ENCODE measurements at places on chromosomes 5 and 9. TPM values are rescaled to one million over a fixed set of nuclear protein-coding genes. Genes with fewer than 3 reads are reported as not detected.

The WNT8A gene
- total RNA-seq: not detected

- no peak for DNase-seq
Measured at GRCh38 chr5:174418809-174419539, 305.4 kb upstream of the MSX2 start.

DNA sequence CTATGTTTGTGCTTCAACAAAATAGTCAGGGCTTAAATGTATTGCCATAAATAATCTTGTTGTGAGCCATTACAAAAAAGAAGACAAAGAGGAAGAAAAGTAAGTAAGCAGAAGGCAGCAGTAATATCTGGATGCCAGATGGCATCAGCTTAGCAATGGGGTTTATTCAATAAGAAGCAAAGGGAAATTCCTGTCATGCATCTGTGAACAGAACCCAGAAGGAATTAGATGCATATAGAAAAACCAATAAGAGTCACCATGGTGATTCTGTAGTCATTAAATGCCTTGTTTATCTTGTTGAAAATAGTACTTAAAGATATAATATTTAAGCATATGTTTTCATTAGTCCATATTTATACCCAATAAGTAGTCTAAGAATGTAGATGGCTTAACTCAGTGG is 216.0 kb downstream of the ADAMTSL1 start:
- DNase-seq: no peak

DNA sequence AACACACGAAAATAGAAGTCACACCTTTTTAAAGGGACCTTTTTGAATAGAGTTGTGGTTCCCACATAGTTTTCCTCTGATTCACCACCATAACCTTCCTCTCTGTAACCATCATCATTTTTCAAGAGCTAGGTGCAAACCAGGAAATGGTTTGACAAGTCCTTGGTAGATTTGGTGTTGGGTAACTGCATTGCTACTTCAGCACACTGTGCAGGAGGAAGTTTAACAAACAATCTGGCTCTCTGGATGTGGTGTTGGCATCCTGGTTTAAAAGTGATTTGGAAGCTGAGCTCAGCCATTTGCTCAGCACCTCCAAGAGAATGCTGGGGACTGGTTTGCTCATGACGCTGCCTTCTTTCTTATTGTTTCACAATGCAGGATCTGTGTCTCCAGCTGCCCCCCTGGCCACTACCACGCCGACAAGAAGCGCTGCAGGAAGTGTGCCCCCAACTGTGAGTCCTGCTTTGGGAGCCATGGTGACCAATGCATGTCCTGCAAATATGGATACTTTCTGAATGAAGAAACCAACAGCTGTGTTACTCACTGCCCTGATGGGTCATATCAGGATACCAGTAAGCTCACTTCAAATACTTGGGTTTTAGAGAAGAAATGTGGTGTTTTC is 213.1 kb downstream of the RFK start:
- DNase-seq: no peak

GRCh38 chr9:127722055-127722745 is 6.3 kb downstream of the TTC16 start:
- no peak for DNase-seq

GRCh38 chr9:111516061-111516465 is 8.9 kb upstream of the ZNF483 start:
- no peak for DNase-seq

- no peak for DNase-seq
Measured at GRCh38 chr5:142862594-142862993, 92.4 kb downstream of the ARHGAP26 start.

DNA sequence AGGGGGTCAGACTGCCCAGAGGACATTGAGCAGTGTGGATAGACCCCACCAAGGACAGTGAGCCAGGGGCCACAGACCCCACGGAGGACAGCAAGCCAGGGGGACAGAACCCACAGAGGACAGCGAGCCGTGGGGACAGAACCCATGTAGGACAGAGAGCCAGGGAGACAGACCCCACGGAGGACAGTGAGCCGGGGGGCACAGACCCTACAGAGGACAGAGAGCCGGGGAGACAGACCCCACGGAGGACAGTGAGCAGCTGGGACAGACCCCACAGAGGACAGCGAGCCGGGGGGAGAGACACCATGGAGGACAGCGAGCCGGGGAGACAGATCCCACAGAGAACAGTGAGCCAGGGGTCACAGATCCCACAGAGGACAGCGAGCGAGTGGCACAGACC is 3.4 kb upstream of the ZDHHC11 start:
- DNase-seq: no peak

DNA sequence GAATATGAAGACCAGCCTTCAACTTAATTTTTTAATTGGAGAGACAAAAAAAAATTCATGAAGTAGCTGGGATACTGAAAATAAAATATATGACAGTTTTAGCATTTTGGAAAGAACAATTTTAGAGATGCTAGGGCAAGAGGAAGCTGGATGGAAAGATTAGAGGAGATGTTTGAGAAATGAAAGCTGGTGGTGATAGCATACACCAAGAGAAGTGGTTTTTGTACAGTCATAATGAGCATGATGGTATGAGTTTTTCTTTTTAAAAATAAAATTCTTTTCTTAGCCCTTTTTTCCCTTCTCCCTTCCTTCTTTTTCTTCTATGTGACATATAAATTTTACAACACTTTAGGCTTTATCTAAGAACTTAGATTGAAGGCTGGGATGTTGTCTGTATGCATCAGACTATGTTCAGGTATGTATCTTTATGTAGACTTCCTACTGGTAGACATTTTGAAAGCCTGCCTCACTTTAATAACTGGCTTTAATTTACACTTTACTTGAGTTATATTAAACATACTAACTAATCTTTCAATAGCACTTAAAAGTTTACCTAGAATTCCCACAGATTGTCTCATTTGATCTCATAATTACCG is 522.5 kb downstream of the TLE4 start:
- DNase-seq: no peak
